ENCODE measurements at places on chromosomes 6 and 20. TPM values are rescaled to one million over a fixed set of nuclear protein-coding genes. Genes with fewer than 3 reads are reported as not detected.

ATF6B gene
- 31.7 TPM for total RNA-seq

HLA-DOA gene
- total RNA-seq: not detected

NKAIN4 gene
- total RNA-seq: not detected

BPI gene
- total RNA-seq: not detected

Measured in cardiac ventricle fibroblast (primary cell).